ENCODE measurements at places on chromosomes 16 and 17.

- DNase-seq, result no peak
Observed at GRCh38 chr16:67884-68789, 4.3 kb downstream of the RHBDF1 start.

DNA sequence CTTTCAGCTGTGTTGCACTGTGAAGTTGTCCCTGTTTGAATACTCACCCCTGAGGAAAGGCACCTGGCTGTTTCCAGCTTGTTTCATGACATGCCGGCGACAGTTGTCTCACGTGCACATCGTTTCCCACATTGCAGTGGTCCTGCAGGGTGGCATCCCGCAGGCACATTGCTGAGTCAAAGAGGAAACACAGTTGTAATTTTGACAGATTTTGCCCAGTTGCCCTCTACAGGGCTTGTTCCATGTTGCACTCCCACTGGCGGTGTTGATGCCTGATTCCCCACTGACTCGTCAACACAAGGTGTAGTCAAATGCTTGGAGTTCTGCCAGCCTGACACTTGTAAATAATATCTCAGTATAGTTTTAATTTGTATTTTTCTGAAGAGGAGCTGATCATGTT, 23.8 kb downstream of the EPN2 start:
- DNase-seq, result no peak

- DNase-seq, result no peak
Observed at GRCh38 chr17:251531-251930, 70.1 kb upstream of the DOC2B start.

DNA sequence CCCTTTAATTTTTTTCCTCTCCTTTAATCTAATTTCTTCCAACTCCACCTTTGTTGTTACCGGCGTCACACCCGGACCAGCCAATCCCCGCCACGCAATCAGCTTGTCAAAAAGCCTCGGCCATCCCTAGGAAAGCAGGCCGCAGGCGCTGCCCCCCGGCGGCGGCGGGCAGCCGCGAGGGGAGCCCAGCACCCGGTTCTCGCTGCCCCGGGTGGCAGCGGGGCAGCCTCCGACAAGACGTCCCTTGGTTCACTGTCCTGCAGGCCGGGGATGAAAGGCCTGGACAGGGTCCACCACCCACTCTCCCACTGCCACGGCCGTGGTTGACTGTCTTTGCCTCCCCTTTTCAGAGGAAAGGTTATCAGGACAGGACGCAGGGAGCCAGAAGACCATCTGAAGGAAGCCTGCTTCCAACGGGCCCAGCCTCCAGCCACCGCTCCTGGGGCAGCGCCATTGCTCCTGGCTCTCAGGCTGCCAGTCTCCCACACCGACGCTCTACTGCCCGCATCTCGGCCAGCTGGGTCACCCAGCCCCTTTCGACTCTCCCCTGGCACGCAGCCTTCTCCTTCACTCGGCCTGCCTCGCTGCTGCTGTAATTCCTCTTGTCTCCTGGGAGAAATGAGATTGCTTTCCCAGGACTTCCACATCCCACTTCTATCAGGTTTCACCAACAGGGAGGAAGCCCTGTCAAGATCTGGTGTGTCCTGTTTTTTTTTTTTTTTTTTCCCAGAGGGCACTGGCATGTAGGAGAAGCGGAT, 2.8 kb upstream of the UBTF start:
- DNase-seq, result peak; percentile 44

DNA sequence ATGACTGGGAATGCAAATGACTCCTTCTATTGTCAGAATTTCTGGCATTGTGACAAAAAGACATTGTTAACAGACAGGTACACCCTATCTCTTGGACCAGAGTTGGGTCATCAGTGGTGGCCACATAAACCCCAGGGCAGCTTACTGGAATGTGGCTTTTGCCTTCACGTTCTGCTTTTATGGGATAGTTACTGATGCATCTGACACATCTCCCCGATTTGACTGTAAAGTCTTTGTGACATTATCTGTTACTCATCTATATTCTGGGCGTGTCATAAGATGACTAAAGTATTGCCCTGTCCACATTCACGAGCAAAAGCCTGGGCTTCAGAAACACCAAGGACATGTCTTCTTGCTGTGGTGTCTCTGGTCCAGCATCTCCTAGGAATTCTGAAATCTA, 18.7 kb upstream of the AQP8 start:
- DNase-seq, result no peak

DNA sequence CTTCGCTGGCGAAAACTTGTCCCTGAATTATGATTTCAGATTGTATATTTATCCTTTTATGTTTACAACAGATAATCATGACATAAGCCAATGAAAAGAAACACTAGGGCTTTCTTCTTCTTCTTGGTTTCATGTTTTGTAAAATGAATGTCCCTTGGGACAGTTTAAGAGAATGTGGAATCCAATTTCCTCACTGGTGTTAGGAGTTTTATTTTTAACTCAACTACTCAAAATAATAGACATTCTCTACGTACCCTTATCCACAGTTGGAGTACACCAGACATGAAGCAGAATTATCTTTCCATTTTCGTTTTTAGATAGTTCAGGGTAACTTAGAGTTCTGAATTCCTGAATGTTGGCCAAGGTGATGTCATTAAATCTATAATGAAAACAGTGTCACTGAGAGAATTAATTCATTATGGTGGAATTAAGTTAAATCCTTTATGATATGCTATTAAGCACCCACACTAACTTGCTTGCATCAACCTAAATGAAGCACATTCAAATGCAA, 43.4 kb downstream of the IRX6 start:
- no peak for DNase-seq

GRCh38 chr17:58786586-58787295, 31.1 kb downstream of the PPM1E start:
- DNase-seq, result no peak

DNA sequence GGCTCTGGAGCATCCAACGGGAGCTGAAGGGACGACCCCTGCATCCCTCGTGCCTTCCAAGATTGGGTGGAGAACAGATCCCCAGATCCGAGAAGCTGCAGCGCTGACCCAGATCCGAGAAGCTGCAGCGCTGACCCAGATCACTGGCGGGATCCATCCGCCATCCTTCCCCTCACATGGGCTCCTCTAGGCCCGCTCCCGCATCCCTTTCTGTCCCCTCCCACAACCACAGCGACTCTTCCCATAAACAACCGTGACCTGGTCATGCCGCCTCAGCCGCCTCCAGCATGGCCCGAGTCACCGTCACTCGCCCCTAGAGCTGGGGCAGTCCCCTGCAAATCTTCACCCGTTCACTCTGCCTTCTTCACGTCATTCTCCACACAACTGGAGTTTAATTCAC, 124.9 kb downstream of the UTP18 start:
- no peak for DNase-seq

DNA sequence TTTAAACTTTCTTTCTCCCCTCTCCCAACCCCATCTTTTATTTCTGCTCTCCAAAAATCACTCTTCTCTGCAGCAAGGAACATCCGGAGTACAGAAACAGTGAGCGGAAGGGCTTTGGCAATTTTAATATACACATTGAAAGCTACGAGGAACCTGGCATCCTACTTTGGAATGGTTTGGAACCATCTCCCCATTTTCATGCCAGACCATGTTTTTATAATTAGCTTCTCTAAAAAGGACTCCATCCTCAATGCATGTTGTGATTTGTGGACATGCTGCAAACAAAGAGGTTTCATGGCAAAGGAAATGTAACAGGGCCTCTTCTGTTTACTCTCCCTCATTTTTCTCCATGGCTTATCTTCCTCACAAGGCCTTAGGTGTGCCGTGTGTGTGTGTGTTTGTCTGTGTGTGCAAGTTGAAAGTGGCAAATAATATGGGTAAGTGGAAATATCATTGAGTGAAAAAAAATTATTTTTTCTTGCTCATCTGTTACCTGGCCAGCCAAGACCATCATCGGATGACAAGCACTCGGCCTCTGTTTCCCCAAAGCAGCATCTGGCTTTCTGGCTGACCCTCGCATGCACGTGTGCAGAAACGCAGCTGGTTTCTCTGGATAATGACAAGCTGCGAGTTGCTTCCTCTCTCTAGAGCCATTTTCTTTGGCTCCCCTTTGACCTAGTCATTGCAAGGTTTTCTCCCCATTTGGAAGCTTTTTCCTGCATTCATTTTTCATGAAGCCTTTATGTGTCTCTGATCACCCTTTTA, 585.0 kb downstream of the TMEM114 start:
- no peak for DNase-seq

DNA sequence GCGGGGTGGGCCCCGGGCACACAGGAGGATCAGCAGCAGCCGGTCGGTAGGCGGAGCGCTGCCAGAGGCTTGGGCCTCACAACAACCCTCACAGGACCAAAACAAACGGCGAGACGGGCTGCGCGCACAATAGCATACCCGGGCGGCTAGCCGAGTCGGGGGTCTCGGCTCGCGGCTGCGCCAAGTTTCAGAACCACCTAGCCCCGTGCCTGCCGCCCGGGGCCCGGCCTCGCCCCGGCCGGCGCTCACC, 732 bp downstream of the ULK2 start:
- peak; percentile 73 for DNase-seq

DNA sequence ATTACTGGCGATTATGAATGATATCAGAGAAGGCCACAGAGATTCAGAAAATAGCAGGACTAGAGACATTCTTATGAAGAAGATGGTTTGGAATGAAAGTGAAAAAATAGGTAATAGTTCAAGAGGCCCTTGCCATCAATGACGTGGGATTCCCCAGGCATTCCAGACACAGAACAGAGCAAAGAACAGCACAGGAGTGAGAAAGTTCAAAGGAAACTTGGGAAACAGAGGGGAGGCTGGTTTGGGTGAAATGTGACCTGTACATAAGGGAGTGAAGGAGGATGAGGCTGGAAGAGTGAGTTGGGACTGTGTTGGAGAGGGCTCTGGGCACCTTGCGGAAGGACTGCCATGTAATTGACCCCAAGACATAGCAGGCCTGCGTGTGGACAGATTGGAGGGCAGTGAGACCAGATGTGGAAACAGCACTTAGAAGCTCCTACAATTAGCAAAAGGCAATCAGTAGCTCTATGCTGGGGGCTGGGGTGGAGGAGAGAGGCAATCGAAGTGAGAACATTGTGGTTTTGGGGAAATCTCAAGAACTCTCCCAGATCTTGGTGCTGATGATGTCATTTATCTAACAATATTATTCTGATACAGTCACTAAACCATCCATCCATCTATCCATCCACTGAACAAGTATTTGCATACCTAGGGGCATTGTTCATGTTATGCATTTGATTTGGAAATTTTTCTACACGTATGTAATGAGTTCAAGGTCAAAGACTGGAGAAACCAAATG, 365.3 kb upstream of the ZFHX3 start:
- no peak for DNase-seq

- no peak for DNase-seq
Observed at GRCh38 chr16:66802159-66802558, 775 bp upstream of the TERB1 start.

DNA sequence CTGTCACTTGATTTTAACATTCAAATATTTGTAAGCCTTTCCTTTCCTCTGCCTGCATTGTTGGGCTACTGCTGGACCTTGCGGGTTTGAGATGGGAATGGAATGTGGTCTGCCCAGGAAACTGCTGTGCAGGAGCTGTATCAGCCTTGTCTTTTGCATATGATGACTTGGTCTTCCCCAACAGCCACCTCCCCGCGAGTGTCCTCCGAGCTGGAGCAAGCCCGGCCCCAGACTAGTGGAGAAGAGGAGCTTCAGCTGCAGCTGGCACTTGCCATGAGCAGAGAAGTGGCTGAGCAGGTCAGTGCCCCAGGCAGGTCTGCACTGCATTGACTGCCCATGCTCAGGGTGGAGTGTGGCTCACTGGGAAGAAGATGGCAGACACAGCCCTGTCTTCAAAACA, 52.8 kb downstream of the B9D1 start:
- no peak for DNase-seq

DNA sequence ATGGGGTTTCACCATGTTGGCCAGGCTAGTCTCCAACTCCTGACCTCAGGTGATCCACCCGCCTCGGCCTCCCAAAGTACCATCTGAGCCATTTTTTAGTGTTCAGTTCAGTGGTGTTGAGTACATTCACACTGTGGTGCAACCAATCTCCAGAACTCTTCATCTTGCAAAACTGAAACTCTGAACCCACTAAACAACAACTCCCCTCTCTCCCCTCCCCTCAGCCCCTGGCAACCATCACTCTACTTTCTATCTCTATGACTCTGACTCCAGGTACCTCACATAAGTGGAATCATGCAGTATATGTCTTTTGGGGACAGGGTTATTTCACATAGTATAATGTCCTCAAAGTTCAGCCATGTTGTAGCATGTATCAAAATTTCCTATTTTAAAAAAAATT, 18.7 kb upstream of the MAPK3 start:
- no peak for DNase-seq

DNA sequence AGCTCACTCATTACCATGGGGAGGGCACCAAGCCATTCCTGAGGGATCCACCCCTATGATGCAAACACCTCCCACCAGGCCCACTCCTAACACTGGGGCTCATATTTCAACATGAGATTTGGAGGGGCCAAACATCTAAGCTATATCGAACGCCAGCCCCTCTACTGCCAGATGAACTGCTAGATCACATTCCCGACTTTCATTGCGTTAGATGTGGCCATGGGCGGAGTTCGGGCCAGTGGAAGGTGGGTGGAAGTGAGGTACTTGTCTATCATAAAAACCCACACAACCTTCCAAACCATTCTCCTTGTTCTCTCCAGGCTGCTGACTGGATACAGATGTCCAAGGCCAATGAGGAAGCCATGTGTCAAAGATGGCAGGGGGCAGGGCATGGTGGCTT, 27.0 kb upstream of the ANKRD40CL start:
- no peak for DNase-seq

- no peak for DNase-seq
Observed at GRCh38 chr16:53080345-53081031, 25.7 kb downstream of the CHD9 start.

DNA sequence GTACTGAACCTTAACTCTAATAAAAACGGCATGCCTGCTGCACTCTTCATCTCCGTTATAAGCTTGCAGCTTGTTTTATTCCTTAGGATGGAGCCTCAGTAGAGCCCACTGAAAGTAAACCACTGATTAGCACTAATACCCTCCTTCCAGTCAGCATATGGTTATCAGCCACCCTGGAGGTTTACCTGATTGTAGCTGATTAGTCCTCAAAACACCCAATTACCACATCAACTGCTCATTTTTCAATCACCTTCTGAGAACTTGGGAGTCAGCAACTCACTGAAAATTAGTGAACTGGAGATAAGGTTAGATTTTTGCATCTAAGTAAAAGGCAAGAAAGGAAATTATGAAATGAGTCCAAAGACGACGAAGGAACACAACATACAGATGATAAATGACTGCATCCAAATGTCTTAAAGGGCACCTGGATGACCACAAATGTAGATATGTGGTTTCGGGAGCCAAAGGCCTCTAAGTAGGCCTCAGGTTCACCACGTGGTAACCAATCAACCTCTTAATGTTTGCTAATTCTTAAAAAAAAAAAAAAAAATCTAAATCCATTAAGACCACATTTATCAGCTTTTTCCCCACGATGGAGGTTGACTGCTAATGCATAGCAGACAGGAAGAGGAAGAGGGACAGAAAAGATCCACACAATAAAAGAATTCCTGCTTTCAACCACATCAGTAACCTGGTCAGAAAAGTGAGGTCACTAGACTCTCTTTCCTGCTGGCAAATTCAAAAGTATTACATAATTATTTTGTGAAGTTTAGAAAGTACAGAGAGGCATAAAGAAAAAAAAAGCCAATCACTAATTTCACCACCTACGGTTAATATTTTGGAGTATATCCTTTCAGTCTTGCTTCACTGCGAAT, 28.0 kb downstream of the DCUN1D3 start:
- no peak for DNase-seq

- no peak for DNase-seq
Observed at GRCh38 chr17:1201132-1201702, 21.4 kb upstream of the ABR start.

All from mesothelial cell of epicardium (in vitro differentiated cells).